ENCODE measurements at places on chromosomes 4 and X. TPM values are rescaled to one million over a fixed set of nuclear protein-coding genes. Genes with fewer than 3 reads are reported as not detected.

DNA sequence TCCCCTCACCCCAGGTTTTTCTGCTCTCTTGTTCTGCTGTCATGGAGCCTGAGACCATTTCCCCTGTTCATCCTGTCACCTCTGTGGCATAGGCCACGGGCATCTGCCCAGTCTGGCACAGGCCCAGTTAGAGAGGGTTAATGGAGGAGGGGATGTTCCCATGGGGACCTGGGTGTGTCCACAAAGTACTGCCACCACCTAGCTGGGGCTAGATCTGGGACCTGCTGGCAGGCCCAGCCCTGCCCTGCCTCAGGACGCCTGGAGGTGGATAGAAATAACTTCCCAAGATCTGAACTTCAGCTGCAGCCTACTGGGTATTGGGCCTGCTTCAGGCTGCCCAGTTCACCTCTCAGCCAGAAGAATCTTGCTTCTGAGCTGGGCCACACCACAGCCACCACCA, 13.5 kb downstream of the EFNB1 start:
- DNase-seq = no peak

- DNase-seq = no peak
These were observed 3.5 kb upstream of the NKX1-1 start for GRCh38 chr4:1409491-1410425.

- no peak for DNase-seq
These were observed 7.0 kb downstream of the RS1 start for GRCh38 chrX:18664947-18665346.

GRCh38 chr4:182803235-182803634, 114.0 kb downstream of the DCTD start:
- DNase-seq = peak; percentile 11

DNA sequence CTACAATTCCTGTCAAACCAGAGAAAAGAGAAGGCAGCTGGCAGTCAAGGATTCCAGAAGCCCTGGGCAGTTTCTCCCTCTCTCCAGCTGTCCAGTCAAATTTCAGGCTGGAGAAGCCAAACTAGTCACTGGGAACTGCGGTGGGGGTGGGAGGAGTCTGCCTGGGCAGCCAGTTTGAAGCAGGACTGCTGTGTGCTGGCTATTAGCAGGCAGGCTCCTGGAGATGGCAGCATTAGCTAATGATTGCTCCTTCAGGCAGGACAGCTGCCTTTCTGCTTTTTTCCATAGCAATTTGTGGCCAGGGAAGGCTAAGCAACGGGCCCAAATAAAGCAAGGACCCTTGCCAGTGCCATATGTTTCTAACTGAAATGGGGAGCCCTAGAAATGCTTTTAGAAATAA, 44.7 kb upstream of the FGF13 start:
- DNase-seq = peak; percentile 47

DNA sequence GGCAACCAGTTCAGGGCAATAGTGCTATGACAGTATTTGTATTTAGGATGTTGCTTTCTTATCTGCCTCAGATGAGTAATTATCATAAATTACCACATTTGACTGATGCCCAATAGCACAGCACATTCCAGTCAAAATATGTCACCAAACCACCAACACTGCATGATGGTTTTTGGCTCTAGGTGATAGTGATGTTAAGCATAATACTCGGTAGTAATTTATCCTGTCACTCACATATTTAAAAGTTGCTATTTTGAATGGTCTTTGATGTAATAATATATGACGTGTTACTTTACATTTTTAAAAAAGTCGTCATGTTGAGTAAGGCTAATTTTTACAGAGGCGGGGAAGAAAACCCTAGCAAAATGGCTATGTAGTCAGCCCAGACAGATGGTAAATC, 42.5 kb downstream of the UNC5C start:
- DNase-seq = peak; percentile 37

- no peak for DNase-seq
These were observed 61.2 kb downstream of the C4orf50 start for GRCh38 chr4:5957076-5957475.

- DNase-seq = no peak
These were observed 48.5 kb upstream of the DDX60 start for GRCh38 chr4:168367065-168367464.

- DNase-seq = no peak
These were observed 66.3 kb downstream of the GAB1 start for GRCh38 chr4:143402776-143403552.

DNA sequence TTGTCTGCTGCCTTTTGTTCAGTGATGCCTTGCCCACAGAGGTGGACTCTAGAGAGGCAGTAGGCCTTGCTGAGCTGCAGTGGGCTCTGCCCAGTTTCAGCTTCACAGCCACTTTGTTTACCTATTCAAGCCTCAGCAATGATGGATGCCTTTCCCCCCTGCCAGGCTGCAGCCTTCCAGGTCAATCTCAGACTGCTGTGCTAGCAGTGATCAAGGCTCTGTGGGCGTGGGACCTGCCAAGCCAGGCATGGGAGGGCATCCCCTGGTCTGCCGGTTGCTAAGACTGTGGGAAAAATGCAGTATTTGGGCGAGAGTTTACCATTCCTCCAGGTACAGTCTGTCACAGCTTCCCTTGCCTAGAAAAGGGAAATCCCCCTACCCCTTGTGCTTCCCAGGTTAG, 175.2 kb upstream of the PBDC1 start:
- DNase-seq = no peak

DNA sequence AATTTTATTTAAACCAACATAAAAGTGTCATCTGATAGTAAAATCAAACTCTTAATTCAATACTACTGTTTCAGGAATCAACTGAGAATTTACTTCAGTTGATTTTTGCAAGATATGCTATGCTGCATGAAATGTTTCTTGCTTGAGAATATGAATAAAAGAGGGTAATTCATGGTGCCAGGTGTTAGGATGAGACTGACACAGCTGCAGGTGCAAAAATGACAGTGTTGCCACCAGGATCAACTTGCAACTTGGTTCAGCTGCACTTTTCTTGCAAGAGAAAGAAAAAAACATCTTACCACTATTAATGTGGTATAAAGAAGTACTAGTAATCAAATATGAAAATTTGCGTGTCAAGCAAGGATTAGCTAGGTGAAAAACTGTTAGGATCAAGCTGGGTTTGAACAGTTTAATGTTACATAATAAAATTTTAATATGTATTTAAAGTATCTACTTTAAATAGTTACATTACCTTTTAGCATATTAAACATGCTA, 49.7 kb downstream of the CHIC2 start:
- DNase-seq = no peak

DNA sequence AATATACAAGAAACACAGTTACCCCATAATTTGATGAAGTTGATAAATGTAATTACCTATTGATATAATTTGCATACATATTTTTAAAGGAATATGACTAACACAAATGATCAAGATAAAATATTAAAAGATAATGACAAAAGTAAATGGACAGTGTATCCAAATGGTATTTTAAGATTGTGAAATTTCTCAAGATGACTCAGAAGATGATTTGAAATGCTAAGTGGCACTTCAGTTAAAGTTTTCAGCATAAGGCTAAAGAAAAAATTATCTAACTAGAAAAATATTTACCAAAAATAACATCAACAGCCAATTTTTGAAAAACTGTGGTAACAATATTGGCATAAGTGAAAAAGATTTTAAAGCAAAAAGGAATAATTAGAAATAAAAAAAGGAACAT, 248.4 kb upstream of the NDST4 start:
- no peak for DNase-seq

DNA sequence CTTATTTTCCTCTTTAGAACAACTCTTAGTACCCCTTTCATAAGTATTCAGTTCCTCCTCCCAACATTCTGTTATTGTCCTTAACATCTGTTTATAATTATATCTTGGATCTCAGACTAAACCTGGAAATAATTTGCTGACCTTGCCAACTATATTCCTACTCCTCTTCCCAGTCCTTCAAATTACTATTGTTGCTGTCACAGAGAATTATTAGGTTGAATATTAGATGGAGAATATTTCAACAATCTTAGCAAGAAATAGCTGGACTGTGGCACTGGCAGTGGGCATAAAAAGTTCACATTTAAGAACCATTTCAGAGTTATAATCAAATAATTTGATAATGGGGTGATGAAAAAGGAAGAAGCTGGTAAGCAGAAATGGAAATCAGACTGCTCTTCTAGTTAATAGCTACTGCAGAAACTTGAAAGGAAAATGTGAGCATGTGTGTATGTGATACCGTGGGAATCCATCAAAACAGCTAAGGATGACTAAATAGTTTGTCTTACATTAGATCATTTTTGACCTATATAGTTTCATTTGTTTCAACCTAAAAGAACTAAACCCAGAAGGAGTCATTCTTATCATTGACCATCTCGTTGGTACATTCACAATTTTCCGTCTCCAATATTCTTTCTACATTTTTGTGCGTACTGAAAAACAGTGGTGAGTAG, 43.3 kb upstream of the PRDM8 start:
- no peak for DNase-seq

Gene FGF2
- total RNA-seq = 58.0 TPM

Gene GAGE1
- 1.4 TPM for total RNA-seq

All from umbilical cord (tissue), 2 donors.